ENCODE measurements at places on chromosomes 6 and 20. TPM values are rescaled to one million over a fixed set of nuclear protein-coding genes. Genes with fewer than 3 reads are reported as not detected.

NFKBIL1 gene
- total RNA-seq: 17.9 TPM

SRPK1 gene
- total RNA-seq: 51.2 TPM

CCM2L gene
- not detected for total RNA-seq

RNF146 gene
- 23.3 TPM for total RNA-seq

SLC44A4 gene
- total RNA-seq: not detected

MACROD2 gene
- total RNA-seq: 0.11 TPM

PACSIN1 gene
- not detected for total RNA-seq

DNA sequence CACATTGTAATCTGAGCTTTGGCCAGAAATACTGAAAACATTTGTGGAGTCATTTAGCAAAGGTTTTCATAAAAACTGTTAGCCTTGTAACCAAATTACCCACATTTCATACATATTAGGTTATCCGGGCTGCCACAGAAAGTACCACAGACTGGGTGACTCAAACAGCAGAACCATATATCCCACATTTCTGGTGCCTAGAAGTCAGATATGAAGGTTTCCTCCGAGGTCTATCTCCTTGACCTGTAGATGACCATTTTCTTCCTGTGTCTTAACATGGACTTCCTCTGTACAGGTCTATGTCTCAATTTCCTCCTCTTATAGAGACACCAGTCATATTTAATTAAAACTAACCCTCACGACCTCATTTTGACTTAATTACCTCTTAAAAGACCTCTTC lies 49.5 kb upstream of the SMIM28 start:
- H3K4me3 ChIP-seq: no peak overlapping the region
- no peak for DNase-seq
- H3K4me1 ChIP-seq: no peaks in the 10 kb centered on the region

DNA sequence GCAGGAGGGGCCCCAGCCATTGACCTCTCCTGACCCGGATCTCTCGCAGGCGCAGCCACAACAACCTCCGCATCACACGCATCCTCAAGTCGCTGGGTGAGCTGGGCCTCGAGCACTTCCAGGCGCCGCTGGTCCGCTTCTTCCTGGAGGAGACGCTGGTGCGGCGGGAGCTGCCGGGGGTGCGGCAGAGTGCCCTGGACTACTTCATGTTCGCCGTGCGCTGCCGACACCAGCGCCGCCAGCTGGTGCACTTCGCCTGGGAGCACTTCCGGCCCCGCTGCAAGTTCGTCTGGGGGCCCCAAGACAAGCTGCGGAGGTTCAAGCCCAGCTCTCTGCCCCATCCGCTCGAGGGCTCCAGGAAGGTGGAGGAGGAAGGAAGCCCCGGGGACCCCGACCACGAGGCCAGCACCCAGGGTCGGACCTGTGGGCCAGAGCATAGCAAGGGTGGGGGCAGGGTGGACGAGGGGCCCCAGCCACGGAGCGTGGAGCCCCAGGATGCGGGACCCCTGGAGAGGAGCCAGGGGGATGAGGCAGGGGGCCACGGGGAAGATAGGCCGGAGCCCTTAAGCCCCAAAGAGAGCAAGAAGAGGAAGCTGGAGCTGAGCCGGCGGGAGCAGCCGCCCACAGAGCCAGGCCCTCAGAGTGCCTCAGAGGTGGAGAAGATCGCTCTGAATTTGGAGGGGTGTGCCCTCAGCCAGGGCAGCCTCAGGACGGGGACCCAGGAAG lies 4.5 kb upstream of the COL9A3 start:
- H3K36me3 ChIP-seq: peaks cover 5% of the 10 kb centered on the region
- no peak for DNase-seq
- peaks cover 18% of the 10 kb centered on the region for H3K4me1 ChIP-seq

DNA sequence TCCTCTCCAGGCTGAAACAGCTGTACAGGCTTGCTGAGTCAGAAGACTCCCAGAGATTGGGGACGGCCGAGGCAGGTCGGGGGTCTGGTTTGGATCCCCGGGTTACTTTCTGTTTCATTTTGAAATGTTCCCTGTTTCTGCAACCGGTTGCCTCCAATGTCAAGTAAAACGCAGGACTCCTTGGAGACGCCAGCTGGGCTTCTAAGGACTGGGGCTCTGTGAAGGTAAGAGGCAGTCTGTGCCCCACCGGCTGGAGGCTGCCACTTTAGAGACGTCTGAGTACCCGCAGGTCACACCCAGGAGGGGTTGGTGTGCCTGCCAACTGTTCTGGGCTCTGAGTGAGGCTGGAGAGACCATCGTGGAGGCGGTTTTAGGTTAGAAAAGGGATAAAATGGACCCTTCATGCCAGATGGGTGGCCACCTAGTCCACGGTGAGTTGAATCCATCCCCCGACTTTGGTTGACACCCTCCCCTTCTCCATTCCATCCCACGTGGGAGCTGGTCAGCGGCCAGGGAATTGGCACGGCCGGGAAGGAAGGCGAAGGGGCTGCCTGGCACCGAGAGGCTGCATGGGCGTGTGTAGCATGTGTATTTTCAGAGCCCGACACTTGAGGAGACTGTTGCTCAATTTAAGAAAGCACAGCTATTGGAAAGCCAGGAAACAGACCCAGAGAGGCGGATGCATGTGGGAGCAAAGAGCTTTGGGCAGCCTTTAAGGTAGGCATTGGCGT lies 240.9 kb downstream of the PHACTR1 start:
- no peaks in the 10 kb centered on the region for H3K36me3 ChIP-seq
- H3K4me1 ChIP-seq: peaks cover 34% of the 10 kb centered on the region
- DNase-seq: peak; percentile 55
- H3K27me3 ChIP-seq: peaks cover 4% of the 10 kb centered on the region

GRCh38 chr6:84743616-84744015 lies 20.8 kb downstream of the TBX18 start:
- no peak overlapping the region for H3K4me3 ChIP-seq
- peaks cover 42% of the 10 kb centered on the region for H3K36me3 ChIP-seq
- no peak overlapping the region for H3K27ac ChIP-seq
- no peaks in the 10 kb centered on the region for H3K27me3 ChIP-seq
- no peak for DNase-seq

- H3K27me3 ChIP-seq: no peaks in the 10 kb centered on the region
- H3K4me1 ChIP-seq: no peaks in the 10 kb centered on the region
- H3K4me3 ChIP-seq: no peak overlapping the region
- H3K27ac ChIP-seq: no peak overlapping the region
- DNase-seq: no peak
These were observed 157.7 kb upstream of the EYA4 start for GRCh38 chr6:133083248-133083967.

GRCh38 chr6:34229877-34230276 lies 6.8 kb upstream of the HMGA1 start:
- H3K4me3 ChIP-seq: no peak overlapping the region
- H3K36me3 ChIP-seq: no peaks in the 10 kb centered on the region
- H3K27ac ChIP-seq: no peak overlapping the region
- H3K4me1 ChIP-seq: peaks cover 20% of the 10 kb centered on the region
- peaks cover 2% of the 10 kb centered on the region for H3K27me3 ChIP-seq
- no peak for DNase-seq

DNA sequence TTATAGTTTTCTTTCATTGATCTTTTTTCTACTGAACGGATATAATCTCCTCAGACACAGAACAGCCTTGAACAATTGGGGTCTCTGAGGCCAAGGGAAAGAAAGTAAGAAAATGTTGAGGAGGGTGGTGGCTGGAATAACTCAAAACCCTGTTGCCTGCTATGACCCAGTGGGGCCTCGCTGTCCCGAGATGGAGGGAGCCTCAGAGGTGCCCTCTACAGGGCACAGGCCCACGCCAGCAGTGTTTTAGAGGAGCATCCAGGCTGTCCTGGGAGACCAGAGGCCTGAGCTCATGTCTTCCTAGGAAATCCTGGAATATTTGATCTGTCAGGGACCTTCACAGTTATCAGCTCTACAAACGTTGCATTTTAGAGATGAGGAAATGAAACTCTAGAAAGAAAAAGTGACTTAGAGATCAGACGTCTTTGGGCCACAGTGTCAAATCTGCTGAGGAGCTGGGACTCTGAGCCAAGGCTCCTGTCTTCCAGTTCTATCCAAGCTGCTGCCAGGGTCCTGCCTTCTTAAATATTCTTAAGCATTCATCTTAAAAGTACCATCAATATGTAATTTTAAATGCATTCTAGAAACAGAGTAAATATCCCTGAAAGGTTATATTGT lies 26.3 kb downstream of the ALDH5A1 start:
- no peaks in the 10 kb centered on the region for H3K36me3 ChIP-seq
- peaks cover 5% of the 10 kb centered on the region for H3K4me1 ChIP-seq
- no peak overlapping the region for H3K4me3 ChIP-seq
- DNase-seq: peak; percentile 26
- no peak overlapping the region for H3K27ac ChIP-seq

GRCh38 chr6:170403451-170403850 lies 96.9 kb downstream of the FAM120B start:
- H3K4me1 ChIP-seq: peaks cover 58% of the 10 kb centered on the region
- H3K27ac ChIP-seq: no peak overlapping the region
- H3K36me3 ChIP-seq: peaks cover 35% of the 10 kb centered on the region

DNA sequence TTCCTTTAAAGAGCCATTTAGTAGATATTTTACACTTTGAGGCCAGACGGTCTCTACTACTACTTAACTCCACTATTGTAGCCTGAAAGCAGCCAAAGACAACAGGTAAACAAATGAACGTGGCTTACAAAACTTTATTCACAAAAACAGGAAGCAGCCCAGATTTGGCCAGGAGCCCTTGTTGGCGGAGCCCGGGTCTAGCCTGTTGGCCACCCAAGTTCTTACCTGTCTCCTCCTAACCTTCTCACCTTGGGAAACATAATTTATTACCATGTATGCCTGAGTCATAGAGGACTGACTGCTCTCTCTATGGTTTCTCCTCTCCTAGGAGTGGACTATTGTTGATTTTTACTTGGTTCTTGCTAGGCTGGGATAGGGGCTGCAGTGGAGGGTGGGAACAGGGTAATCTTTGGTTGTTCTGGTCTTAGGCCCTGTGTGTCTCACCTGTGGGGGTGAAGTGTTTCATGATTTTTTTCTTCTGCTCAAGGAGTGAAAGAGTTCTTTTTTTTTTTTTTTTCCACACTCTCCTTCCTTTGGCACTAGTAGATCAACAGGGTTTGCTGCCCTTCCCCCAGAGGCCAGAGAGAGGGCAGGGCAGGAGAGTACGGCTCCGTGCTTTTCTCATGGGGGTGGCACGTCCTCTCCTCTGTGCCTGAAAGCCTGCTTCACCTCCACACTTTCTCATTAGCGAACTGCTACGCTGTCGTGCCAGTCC lies 90.0 kb downstream of the RPP40 start:
- H3K27me3 ChIP-seq: no peaks in the 10 kb centered on the region
- H3K4me3 ChIP-seq: no peak overlapping the region
- peaks cover 32% of the 10 kb centered on the region for H3K4me1 ChIP-seq
- DNase-seq: no peak
- H3K27ac ChIP-seq: 0 out of 2 replicates have a peak overlapping the region, but pooled peaks have one; percentile 32
- peaks cover 14% of the 10 kb centered on the region for H3K36me3 ChIP-seq

GRCh38 chr6:46452312-46452917 lies 38.8 kb downstream of the RCAN2 start:
- H3K36me3 ChIP-seq: no peaks in the 10 kb centered on the region
- H3K4me3 ChIP-seq: no peak overlapping the region
- no peak for DNase-seq
- no peaks in the 10 kb centered on the region for H3K27me3 ChIP-seq
- H3K27ac ChIP-seq: no peak overlapping the region

- no peak overlapping the region for H3K27ac ChIP-seq
- no peak overlapping the region for H3K4me3 ChIP-seq
- H3K36me3 ChIP-seq: no peaks in the 10 kb centered on the region
These were observed 84.1 kb downstream of the TNFAIP3 start for GRCh38 chr6:137951064-137951597.

- no peak overlapping the region for H3K4me3 ChIP-seq
- DNase-seq: no peak
- H3K27me3 ChIP-seq: peaks cover 4% of the 10 kb centered on the region
- no peaks in the 10 kb centered on the region for H3K36me3 ChIP-seq
These were observed 16.7 kb upstream of the LMBRD1 start for GRCh38 chr6:69813508-69813907.

DNA sequence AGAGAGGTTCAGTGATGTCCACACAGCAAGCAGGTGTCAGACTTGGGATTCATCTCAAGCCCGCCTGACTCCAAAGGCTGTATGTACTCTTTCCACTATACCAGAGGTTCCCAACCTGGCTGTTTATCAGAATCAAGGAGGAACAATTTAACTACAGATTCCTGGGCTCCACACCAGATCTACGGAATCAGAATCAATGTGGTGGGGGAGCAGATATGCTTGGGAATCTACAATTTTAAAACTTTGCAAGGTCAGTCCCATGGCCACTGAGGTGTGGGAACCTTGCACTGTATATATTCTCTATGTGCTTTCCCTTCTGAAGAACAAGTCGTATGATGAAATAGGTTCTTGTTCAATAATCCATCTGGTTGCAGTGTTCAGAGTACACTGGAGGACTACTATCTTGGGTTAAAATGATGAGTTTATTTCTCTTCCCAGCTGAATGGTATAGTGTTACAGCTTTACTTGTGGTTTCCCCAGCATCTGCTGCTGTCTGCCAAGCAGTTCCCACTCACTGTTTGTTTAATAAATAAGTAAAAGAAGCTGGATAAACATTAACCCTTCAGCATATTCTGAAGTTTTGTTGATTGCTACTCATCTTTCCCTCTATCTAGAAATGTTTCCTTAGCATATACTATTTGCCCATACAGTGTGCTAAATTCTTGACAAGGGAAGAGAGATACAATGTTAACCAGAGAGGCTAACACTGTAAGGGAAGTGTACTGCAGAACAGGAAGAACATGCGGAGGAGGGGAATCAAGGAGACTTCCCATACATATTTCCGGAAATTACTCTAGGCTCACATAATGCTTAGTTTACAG lies 9.9 kb downstream of the TTI1 start:
- no peaks in the 10 kb centered on the region for H3K27me3 ChIP-seq
- H3K4me3 ChIP-seq: no peak overlapping the region
- peak; percentile 13 for DNase-seq
- peaks cover 33% of the 10 kb centered on the region for H3K4me1 ChIP-seq
- peak overlapping the region; percentile 14 for H3K27ac ChIP-seq

GRCh38 chr6:157017861-157018260 lies 240.7 kb downstream of the ARID1B start:
- no peak for DNase-seq
- H3K4me3 ChIP-seq: no peak overlapping the region
- H3K27ac ChIP-seq: no peak overlapping the region
- H3K27me3 ChIP-seq: no peaks in the 10 kb centered on the region

All from HFFc6 (cell line).